AG09309 (cell line): ENCODE measurements at places on chromosomes 7 and 10.

DNA sequence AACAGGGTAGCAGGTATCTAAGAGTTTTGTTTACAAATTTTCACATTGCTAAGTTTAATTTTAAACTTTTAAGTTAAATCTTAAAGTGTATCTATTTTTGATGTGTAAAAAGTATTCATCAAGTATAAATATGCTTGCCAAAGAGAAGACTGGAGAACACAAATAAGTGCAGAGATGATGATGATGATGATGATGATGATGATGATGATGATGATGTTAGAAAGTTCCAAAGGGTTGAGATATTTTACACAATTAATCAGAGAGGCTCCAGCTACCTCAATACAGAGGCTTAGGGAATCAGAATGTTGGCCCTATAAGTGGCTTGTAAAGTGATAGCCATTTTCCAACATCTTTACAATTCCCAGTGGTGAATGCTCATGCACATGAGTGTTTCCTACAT lies 209.0 kb upstream of the NPVF start:
- no peak for DNase-seq

DNA sequence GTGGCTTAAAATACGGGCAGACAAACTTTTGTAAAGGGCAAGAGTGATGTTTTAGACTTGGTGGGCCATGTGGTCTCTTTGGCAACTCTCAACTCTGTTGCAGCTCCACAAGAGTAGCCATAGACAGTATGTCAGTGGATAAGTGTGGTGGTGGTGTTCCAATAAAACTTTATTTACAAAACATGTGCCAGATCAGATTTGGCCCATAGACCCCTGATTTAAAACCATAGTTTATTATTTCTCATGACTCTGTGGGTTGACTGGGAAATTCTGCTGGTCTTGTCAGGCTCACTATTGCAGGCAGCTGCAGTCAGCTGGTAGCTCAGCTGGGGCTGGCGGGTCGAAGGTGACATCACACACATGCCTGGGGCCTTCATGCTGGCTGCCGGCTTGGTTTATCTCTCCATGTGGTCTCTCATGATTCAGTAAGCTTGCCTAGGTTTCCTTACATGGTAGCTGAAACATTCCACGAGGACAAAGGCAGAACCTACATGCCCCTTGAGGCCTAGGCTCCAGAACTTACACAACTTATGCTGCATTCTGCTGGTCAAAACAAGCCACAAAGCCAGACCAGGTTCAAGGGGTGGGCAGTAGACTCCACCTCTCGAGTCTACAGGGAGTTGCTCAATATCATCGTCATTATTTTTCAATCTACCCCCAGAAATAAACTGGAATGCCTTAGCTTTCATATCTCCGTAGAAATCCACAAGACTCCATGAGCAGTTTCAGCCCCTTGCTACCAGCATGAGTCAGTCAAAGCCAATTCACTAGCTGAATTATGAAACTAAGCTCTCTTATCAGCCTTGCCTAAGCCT lies 245.7 kb downstream of the WDR11 start:
- DNase-seq = no peak

- DNase-seq = no peak
These were observed 259.0 kb downstream of the GRM8 start for GRCh38 chr7:126993626-126994213.

- DNase-seq = no peak
These were observed 69.6 kb upstream of the ELMO1 start for GRCh38 chr7:37518266-37518665.

GRCh38 chr7:142111499-142111898 lies at the start of gene MGAM2:
MGAM2 (plus strand) TSS chr7:142111718; CDS start chr7:142116874, 5,156 bp downstream.
- no peak for DNase-seq

GRCh38 chr7:158263964-158264748 lies 323.5 kb downstream of the PTPRN2 start:
- DNase-seq = no peak

GRCh38 chr10:79220307-79220706 lies 127.0 kb upstream of the PPIF start:
- no peak for DNase-seq

GRCh38 chr7:77626586-77627308 lies 69.5 kb upstream of the RSBN1L start:
- no peak for DNase-seq

- no peak for DNase-seq
These were observed 179.7 kb upstream of the GRB10 start for GRCh38 chr7:50962281-50962883.

DNA sequence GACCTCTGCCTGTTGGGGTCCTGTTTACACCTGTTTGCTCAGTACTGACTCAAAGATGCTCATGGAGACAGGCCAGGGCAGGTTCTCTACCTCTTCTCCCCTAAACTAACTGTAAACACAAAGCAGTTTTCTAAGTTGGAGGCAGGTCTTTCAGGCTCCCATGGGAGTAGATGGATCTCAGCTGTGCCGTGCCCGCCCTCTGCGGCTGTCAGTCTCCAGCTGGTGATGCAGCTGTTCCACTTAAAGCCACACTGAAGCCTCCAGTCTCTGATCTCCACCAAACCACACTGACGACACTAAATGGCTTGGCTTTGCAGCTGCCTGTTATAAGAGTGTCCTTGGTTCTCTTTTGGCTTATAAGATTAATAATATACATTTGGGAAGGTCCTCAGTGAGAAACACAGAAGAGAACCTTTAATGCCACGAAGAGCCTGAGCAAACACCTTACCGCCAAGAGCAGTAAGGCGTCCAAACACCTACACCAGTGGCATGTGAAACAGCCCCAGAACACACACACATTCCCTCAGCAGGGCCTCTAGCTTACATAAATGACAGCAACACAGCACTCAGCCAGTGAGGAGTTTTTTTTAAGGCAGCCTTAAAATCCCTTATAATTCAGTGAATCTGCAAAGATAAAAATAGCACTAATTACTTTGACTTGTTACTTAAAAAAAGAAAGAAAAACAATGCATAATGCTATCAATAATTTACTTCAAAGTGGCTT lies 60.4 kb upstream of the KCNIP2 start:
- DNase-seq = no peak

DNA sequence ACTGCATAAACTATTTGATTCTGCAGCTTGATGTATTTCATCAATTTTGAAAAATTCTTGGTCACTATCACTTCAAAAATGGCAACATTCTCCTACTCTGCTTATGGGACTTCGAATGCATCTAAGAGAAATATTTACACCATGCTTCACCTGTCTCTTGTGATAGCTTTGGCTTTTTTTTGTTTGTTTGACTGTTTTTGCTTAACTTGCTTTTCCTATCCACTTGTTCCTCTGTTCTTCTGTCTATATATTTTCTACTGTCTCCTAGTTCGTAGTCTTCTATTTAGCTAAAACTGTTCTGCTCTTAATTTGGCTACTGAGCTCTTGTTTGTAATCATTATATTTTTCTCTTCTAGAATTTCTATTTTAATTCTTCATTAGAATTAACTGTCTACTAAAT lies 94.4 kb downstream of the INHBA start:
- DNase-seq = no peak

DNA sequence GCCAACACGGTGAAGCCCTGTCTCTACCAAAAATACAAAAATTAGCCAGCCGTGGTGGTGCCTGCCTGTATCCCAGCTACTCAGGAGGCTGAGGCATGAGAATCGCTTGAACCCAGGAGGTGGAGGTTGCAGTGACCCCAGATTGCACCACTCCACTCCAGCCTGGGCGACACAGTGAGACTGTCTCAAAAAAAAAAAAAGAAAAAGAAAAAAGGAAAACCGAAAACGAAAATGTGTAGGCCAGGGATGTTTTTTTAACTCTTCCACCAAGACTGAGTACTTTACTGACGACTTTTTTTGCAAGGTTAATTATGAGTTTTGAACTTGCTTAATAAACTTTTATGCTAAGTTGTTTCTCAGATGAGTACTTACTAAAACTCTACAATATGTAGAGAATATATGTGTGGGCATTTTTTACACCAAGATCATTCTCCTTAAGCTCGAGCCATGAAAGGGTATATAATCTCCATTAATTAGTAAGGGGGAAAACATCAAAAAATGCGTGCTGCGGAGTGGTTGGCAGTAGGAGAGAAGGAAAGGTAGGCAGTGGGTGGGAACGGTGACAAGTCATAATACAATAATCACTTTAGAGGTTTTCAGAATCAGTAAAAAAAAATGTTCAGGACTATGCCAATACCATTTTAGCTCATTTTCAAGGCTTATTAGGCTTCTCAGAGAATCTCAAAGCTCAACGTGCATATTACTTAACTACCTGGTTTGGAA lies 8.6 kb upstream of the ADRB1 start:
- DNase-seq = no peak
